ENCODE measurements at places on chromosomes 1 and 21. TPM values are rescaled to one million over a fixed set of nuclear protein-coding genes. Genes with fewer than 3 reads are reported as not detected.

Gene GPR52
- 0.61 TPM for total RNA-seq

Gene EFNA3
- total RNA-seq = 0.97 TPM

Gene PTCH2
- 0.30 TPM for total RNA-seq

Gene OR2T35
- total RNA-seq = not detected

Gene AGMAT
- 2.3 TPM for total RNA-seq

Gene REN
- not detected for total RNA-seq

Gene WNT9A
- total RNA-seq = 1.3 TPM

Gene PAX7
- not detected for total RNA-seq

Gene FLG
- under 0.01 TPM for total RNA-seq

Gene HPCAL4
- not detected for total RNA-seq

Gene SRRM1
- 19.8 TPM for total RNA-seq

Gene LCE1C
- not detected for total RNA-seq

Gene COL11A1
- total RNA-seq = 2.3 TPM

Gene KPRP
- not detected for total RNA-seq

Gene SHE
- total RNA-seq = 47.4 TPM

Gene UBE4B
- total RNA-seq = 14.3 TPM

Gene LCE6A
- total RNA-seq = not detected

Gene C8A
- not detected for total RNA-seq

Gene TEX38
- total RNA-seq = not detected

Gene HUNK
- total RNA-seq = not detected

Gene ANKRD34A
- total RNA-seq = 0.32 TPM

Gene ERO1B
- 3.6 TPM for total RNA-seq

Gene CHI3L2
- total RNA-seq = not detected

Gene HMGCS2
- not detected for total RNA-seq

Gene PTGER3
- 0.32 TPM for total RNA-seq

Gene DOP1B
- total RNA-seq = 6.1 TPM

Gene CFHR1
- total RNA-seq = not detected

Gene DIRAS3
- 0.97 TPM for total RNA-seq

Gene OR6K2
- total RNA-seq = not detected

Gene RGL1
- total RNA-seq = 38.3 TPM

Gene CLCA1
- total RNA-seq = not detected

Gene ADGRB2
- total RNA-seq = 1.9 TPM

Gene HORMAD1
- total RNA-seq = not detected

Gene CFAP74
- not detected for total RNA-seq
